ENCODE measurements at places on chromosomes 6 and 20.
A peak's percentile ranks its signal among the peaks of the same experiment; 100 is the strongest.

DNA sequence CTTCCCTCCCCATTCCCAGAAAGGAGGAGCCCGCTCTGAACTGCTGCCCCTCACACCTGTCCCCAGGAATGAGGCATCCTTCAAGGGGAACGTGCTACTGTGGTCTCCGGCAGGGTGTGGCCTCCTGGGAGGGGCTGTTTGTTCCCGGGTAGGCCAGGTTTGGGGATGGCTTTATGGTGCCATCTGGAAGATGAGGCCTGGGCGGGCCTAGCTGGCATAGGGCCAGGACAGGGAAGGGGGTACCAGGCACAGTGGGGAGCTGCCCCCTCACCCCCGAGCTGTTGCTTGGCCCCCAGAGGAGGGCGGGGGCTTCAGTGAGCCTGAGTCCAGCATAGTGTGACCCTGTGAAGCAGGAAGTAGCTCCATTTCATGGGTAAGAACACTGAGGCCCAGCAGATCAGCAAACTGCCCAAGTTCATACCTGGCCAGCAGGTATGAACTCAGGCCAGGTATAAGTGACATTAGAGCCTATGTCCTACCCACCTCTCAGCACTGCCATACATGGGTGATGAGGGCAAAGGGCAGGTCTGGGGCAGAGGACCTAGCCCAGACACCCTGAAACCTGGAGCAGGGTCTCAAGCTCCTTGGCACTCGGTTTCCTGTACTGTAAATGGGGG, 17.5 kb upstream of the SPDEF start:
- no peak for DNase-seq

DNA sequence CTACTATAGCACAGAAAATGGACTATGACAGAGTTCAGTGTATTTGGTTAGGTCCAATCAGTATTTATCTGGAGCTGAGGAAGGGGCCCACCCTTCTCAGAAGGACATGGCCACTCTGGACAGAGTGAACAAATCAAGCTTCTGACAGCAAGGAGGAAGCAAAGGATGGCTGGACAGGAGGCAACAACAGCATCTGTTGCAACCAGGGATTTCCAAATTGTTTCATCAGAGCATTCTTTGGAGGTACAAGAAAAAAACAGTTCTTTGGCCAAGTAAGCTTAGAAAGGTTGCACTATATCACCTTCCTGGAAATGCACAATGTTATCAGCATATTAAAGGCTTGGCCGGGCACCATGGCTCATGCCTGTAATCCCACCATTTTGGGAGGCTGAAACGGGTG, 118.7 kb upstream of the SLC22A16 start:
- DNase-seq, result no peak

- peak; percentile 11 for DNase-seq
Measured at GRCh38 chr6:166541876-166542579, 44.5 kb downstream of the RAMACL start.

GRCh38 chr6:78701407-78701806, 165.9 kb upstream of the IRAK1BP1 start:
- no peak for DNase-seq

DNA sequence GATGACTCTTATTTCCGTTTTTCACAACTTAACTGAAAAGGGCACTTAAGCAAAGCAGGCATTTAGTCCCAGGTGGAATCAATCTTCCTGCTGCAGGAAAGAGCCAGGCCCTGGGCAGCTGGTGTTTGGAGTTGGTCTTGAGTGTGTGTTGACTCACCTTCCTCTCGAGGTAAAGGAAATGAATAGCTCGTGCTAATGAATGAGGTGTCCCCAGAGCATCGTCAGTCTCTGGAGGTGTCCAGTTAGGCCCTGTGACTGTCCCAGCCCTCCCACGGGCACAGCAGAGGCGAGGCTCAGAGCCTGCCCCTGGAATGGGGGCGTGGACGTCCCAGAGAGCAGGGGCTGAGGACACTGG, 277.7 kb downstream of the NRN1 start:
- no peak for DNase-seq

- DNase-seq, result no peak
Measured at GRCh38 chr20:35277127-35277526, 795 bp downstream of the MMP24OS start.

GRCh38 chr20:50681359-50682064, 9.8 kb downstream of the RIPOR3 start:
- DNase-seq, result no peak

DNA sequence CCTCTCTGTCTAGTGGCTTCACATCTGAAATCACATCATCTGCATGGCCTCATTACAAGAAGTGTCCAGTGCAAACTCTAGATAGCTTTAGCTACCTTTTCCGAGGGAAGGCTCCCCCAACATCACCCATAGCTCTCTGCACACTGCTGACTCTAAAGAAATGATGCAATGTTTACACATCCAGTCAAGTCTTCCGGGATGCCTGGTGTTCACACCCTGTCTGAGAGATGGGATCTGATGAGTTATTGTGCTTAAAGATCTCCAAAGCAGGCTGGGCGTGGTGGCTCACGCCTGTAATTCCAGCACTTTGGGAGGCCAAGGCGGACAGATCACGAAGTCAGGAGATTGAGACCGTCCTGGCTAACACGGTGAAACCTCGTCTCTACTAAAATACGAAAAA, 404.6 kb upstream of the IRAK1BP1 start:
- no peak for DNase-seq

GRCh38 chr20:10469599-10469998, 34.5 kb downstream of the SLX4IP start:
- no peak for DNase-seq

DNA sequence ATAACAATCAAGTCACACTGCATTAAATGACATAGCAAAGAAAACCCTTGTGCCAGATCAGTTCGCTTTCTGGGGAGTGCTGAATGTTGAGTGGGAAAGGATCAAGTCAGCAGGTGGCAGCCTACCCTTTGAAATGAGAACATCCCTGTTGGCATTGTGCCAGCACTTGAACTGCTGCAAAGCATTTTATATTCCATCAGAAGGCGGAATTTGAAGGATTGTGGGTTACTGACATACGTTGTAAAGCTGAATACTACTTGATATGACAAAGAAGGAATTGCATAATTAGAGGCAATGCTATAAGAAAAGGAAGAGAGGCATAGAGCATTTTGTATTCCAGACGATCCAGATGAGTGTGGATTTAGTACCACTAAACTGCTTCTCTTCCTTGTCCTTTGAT, 26.5 kb downstream of the BCKDHB start:
- DNase-seq, result no peak

- no peak for DNase-seq
Measured at GRCh38 chr6:17169291-17169690, 67.4 kb downstream of the STMND1 start.

DNA sequence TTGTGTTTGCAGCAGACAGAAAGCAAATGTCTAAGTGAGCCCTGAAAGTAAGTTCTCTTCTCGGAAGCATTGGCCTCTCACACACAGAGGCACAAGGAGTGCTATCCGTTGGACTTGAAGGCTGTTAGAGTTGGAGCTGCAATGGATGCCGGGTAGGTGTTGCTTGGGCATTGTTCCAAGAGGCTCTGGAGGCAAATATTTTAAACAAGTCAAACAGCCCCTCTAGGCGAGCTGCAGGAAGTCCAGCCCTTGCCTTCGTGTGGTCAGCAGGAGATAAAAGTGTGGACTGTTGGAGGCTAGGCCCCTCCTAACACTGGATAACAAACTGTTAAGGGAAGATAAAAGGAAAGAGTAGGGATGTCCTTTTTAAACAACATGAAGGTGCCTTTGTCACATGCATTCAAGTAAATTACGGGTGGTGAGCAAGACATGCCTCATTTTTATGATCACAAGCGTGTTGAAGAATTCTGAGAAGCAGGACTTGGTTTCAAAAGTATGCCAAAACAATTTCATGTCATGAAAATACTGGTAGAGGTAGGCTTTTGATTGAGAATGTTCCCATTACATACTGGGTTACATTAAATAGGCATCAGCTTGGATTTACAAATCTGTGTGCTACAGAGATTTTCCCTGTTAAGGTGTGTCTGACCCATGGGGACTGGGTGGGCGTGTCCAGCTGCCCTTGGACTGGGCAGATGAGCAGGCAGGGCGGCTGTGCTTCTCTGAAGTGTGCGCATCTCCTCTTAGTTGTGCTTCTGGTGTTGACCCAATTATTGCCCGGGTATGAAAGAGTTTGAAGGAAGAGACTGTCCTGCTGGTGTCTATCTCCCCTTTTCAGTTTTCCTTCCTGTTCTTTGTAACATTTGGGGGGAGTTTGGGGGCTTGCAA, 57.5 kb downstream of the RREB1 start:
- DNase-seq, result no peak

GRCh38 chr20:2865630-2866029, 7.7 kb upstream of the PTPRA start:
- no peak for DNase-seq

- no peak for DNase-seq
Measured at GRCh38 chr6:74333406-74333805, 637.4 kb downstream of the CD109 start.

DNA sequence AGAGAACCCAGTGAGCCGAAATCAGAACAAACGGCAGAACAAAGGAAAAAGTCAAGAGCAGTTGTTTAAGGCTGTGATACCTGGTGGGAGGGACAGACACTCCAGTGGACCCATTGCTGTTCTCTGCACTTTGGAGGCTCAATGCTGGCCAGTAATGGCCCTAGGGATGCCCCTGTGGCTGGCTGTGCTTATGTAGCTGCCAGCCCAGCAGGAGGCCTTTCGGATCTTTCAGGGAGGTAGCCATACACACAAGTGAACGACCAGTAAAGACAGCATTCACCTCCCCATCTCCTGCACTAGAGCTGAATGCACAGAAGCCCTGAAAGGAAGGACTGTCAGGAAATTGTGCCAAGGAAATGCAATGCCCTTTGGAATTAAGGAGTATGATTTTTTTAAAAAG, 34.3 kb downstream of the GPLD1 start:
- DNase-seq, result no peak

- peak; percentile 14 for DNase-seq
Measured at GRCh38 chr20:35952480-35953386, 1.6 kb downstream of the SCAND1 start.

- DNase-seq, result no peak
Measured at GRCh38 chr6:106688177-106688951, 59.0 kb downstream of the QRSL1 start.

GRCh38 chr20:63521602-63522001, 1.0 kb downstream of the PPDPF start:
- DNase-seq, result no peak

DNA sequence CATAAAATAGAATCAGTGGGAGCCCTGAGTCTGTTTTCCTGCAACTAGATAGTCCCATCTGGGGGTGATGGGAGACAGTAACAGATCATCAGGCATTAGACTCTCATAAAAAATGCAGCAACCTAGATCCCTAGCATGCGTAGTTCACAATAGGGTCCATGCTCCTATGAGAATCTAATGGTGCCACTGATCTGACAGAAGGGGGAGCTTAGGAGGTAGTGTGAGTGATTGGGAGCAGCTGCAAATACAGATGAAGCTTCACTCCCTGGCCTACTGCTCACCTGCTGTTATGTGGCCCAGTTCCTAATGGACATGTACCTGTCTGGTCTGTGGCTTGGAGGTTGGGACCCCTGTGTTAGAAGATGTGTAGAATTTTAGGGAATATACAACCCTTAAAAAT, 904.5 kb upstream of the EPHA7 start:
- no peak for DNase-seq

- DNase-seq, result no peak
Measured at GRCh38 chr6:140893432-140893831, 1239.3 kb upstream of the GJE1 start.

DNA sequence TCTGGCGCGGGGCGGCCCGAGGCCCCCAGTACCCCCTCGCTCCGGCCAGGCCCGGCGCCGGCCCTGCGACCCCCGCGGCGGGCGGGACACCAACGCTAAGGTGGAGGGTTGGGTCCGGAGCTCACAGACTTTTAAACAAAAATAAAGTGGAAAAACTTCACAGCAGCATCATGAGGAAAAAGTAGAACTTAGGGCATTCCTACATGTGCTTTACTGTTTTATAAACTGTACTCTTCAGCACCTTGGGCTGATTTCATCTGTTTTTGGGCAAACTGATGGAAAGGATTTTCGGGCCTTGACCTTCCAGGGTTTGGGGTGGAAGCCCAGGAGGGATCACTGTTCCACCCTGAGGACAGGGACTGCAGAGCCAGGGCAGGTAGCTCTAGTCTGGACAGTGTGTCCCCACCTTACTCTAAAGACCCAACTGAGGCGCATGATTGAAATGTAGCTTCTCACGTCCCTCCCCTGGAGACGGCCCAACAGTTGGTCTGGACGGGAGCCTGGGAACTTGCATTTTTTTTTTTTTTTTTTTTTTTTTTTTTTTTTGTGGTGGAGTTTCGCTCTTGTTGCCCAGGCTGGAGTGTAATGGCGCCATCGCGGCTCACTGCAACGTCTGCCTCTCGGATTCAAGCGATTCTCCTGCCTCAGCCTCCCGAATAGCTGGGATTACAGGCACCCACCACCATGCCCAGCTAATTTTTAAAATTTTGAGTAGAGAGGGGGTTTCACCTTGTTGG, 740 bp downstream of the NELFCD start:
- peak; percentile 7 for DNase-seq

DNA sequence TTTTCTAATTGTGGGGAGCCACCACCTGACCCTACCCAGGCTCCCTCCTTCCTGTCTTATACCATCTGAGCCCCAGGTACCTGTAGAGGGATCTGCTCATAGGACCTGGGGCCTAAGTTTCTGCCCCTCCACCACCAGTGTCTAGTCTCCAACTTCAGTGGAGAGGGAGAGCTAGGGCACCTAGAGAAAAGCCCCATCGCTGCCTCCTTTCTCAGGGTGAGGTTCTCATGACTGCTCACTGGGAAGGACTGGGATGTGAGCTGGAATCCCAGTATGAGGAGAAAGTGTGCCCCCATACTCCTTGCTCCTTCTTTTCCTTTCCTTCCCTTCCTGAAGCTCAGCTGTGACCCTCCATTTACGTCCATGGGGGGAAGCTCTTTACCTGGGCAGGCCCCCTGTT, 231.6 kb downstream of the LRFN2 start:
- no peak for DNase-seq

DNA sequence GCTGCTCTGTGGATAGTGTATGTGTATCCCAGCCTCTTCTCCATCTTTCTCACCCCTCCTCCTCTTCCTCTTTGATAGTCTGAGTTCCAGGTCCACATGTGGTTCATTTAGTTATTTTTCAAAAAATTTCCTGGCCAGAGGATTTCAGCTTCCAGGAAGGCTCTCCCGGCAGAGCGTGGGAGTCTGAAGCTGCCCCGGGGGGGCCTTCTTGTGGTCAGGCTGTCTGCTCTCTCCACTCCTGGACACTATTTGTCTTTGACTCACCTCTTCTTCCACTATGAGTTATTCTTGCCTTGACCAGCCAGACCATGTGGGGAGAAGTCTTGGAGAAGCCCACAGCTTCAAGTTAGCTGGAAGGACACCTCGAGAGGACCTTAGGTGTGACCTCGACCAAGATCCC, 258.8 kb downstream of the CDC5L start:
- no peak for DNase-seq

DNA sequence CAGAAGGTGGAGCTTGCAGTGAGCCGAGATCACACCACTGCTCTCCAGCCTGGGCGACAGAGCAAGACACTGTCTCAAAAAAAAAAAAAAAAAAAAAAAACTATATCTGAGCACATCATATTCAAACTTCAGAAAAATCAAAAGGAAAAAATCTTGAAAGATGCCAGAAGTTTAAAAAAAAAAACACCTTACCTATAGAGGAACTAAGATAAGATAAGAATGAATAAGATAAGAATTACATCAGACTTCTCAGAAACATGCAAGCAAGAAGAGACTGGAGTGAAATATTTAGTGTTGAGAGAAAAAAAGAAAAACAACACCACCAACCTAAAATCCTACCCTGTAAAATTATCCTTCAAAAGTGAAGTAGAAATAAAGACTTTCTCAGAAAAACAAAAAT, 116.8 kb upstream of the ARID1B start:
- no peak for DNase-seq
